A172 (cell line): ENCODE measurements at places on chromosomes 5 and 9. TPM values are rescaled to one million over a fixed set of nuclear protein-coding genes. Genes with fewer than 3 reads are reported as not detected.

- DNase-seq: no peak
These were observed 68.7 kb downstream of the SEMA4D start for GRCh38 chr9:89428901-89429890.

- peak; percentile 92 for DNase-seq
These were observed 479.1 kb downstream of the CCDC171 start for GRCh38 chr9:16031971-16032370.

DNA sequence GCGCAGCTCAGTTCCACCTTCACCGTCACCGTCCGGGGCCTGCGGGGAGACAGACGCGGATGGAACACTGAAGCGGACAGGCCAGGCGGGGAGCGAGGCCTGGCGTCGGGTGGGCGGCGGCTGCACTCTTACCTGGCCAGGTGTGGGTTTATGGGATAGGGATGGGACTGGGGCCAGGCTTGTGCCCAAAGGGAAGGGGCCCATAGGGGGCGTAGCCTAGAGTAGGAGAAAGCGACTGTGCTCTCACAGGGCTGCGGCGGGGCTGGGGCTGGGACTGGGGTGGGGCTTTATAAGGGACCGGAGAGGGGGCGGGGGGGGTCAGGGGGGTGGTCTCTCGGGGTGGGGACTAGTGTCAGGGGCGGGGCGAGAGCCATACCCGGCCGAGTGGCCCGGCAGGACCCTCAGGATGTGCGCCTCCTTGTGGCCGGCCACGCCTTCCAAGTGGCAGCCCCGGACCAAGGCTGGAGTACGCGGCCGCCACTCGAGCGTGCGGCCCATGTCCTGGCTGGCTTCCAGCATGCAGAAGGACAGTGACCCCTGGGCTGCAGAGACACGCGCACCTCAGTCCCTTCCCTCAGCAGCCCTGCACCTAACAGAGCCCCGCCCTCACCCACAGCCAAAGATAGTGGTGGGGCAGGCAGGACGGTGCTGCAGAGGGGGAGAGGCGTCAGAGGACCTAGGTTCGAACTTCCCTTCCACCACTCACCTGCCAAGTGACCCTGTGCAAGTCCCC lies 22.8 kb downstream of the FPGS start:
- no peak for DNase-seq

- DNase-seq: peak; percentile 89
These were observed 126.6 kb upstream of the IL12B start for GRCh38 chr5:159456722-159457465.

- peak; percentile 22 for DNase-seq
These were observed 8.9 kb upstream of the ZNF483 start for GRCh38 chr9:111516061-111516465.

- peak; percentile 60 for DNase-seq
These were observed 80.0 kb upstream of the ASS1 start for GRCh38 chr9:130364619-130365322.

- DNase-seq: no peak
These were observed 241.6 kb downstream of the KIAA0825 start for GRCh38 chr5:94376672-94377345.

DNA sequence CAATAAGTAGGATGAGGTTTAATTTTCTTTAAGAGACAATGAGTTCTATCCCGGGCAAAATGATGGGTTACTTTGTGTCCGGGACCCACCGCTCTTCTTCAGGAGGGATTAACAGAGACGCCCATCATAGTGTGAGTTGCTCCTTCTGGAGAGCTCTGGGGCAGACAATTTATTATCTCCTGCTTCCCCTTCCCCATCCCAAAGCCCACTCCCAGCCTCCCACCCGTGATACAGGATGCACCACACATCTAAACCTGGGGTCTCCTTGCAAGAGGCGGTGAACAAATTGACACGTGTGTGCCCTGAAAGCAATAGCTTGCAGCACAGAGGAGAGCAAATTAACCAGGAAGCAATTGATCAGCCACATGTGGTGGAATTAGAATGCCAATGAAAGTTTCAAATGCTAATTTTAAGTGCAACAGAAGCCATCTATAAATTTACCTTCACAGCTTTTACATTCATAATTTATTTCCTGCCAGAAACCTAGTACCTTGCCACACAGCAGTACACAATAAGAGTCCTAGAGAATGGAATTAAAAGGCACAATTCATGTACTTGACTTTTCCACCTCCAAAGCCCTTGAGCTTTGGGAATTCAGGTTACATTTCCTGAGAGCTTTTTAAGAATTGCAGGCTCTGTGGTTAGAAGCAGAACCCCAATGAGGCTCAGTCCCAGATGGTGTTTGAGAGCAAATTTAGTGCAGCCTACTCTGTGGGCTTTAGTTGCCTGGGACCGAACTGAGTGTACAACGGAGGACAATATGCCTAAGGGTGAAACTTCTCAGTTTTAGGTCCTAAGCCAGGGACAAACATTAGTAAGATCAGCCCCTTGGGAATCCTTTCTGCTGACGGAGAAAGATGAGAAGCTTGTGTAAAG lies 399.6 kb downstream of the MED10 start:
- no peak for DNase-seq

- DNase-seq: no peak
These were observed 384.8 kb downstream of the MAT2B start for GRCh38 chr5:163890261-163890660.

DNA sequence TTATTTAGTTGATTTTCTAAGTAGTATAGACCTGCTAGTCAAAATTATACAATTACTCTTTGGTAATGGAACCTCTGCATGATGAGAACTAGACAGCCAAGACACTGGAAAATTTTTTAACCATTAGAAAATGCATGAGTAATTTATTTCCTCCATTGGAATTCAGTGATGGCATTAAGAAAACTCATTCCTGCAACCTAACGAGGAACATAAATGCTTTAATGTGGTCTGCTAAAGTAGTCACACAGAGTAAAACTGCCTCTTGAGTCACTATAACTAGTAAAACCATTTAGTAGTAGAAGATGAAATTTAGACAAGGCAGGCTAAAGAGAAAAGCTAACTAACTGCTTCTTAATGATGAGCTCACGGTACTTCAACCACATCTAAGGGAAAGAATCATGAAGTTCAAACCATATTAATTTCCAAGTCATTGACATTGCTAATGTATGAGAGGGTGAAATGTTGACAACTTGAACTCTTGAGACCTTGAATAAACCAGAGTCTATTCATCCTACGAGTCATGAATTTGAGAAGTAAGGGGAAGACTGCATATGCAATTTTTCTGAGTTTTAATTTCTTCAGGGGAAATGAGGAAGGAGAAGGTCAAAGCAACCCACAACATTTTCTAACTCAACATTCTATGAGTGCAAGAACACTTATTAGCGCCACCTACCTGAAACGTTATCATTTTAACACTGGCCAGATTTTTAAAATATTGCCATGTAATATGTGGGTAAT lies 74.4 kb downstream of the GLIS3 start:
- peak; percentile 90 for DNase-seq

- no peak for DNase-seq
These were observed 20.5 kb downstream of the ELP1 start for GRCh38 chr9:108913391-108913790.

DNA sequence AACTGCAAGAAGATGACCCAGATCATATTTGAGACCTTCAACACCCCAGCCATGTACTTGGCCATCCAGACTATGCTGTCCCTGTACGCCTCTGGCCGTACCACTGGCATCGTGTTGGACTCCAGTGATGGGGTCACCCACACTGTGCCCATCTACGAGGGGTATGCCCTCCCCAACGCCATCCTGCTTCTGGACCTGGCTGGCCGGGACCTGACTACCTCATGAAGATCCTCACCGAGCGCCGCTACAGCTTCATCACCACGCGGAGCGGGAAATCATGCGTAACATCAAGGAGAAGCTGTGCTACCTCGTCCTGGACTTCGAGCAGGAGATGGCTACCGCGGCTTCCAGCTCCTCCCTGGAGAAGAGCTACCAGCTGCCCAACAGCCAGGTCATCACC lies 9.1 kb upstream of the TBCA start:
- no peak for DNase-seq

DNA sequence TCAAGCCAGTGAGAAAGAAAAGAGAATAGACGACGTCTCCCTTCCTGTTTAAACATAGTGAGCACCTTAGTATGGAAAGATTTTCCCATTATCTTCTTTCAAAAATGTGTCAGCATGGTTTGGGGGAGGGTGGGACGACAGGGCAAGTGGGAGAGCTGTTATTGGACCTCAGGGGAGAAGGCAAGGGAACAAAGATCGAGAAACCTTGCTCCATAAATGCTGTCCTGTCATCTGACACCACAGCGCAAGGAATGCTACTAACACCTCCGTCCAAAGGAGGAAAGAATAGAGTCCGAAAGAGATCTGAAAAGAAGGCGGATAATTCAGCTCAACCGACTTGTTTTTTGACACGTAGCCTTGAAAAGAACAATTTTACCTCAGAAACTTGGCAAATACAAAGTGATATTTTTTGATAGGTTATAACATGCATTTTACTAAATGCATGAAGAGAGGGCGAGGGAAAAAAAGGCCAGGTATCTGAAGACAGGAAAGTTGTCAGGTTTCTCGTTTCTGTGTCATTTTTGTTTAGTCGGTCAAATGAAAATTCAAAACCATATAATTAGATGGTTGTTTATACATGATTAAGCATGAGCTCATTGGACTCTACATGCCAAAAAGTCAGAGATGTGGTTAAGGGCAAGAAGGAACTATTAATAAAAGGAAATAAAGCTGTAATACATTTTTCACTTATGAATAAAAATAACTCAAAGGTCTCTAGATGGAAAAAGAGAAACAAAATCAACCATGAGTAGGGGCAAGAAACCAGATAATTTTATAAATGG lies 155.7 kb downstream of the GLIS3 start:
- DNase-seq: no peak

DNA sequence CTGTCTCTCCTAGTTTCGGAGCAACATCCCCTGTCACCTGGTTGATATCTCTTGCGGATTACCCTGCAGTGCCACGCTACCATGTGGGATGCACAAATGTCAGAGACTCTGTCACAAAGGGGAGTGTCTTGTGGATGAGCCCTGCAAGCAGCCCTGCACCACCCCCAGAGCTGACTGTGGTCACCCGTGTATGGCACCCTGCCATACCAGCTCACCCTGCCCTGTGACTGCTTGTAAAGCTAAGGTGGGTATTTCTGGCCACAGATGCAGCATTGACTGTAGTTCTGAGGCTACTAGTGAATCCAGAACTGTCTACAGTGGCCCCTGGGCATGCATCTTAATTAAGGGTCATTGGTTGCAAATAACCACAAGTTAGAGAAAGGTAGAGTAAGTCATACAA lies 50.8 kb downstream of the AQP7 start:
- DNase-seq: no peak

Gene MELK
- 83.1 and 91.5 TPM in 2 replicates for total RNA-seq

Gene ACTBL2
- total RNA-seq: 0.05 TPM in 1 of 2 replicates, not detected in the other

Gene ITGA2
- total RNA-seq: 13.4 and 21.8 TPM in 2 replicates

Gene GABRA6
- total RNA-seq: not detected in 2 replicates

Gene CPLANE1
- 22.5 and 24.6 TPM in 2 replicates for total RNA-seq

Gene FAM240B
- total RNA-seq: not detected in 2 replicates

Gene INSYN2B
- 15.6 and 16.3 TPM in 2 replicates for total RNA-seq
